Hematopoietic multipotent progenitor cell treated with erythropoietin and hydrocortisone succinate and interleukin-3 and kit ligand, for 15 days (in vitro differentiated cells): ENCODE measurements at places on chromosomes 7 and 10.

DNA sequence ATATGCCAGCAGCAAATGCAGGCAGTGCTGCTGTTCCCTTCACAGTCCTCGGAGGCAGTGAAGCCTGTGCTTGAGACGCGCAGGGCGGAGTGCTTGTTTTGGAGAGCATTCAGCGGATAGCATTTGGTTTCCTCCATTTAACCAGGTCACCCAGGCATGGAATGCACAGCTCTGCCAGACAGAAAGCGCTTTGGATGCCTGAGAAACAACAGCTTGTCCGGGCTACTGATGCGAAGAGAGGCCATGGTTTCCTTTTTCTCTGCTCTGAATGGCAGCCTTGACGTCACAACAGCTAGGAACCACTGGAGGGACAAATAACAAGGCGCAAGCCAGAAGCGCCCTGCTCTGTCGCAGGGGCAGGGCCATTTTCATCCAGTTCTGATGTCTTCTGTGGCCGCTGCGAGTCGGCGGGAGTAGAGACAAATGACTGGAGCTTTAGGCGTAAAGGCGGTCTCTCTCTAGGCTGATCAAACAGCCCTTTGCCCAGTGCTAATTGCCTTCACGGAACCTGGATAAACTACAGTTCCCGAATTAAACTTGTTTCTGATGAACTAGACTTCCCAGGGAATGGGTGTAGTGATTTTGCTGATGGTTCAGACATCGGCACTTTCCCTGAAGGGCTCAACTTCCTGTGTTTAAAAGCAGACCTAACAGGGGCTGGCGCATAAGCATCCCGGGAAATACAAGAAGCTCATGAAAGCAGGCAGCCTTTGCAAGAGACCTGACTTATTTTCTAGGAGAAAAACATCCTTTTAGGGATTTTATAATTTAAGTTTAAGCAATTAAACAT is 187.6 kb upstream of the KLF14 start:
- no peak for DNase-seq

- DNase-seq = no peak
These were observed 128.7 kb downstream of the DYNC1I1 start for GRCh38 chr7:95901006-95901405.

- DNase-seq = no peak
These were observed 688.1 kb downstream of the LRMDA start for GRCh38 chr10:76119515-76119914.

DNA sequence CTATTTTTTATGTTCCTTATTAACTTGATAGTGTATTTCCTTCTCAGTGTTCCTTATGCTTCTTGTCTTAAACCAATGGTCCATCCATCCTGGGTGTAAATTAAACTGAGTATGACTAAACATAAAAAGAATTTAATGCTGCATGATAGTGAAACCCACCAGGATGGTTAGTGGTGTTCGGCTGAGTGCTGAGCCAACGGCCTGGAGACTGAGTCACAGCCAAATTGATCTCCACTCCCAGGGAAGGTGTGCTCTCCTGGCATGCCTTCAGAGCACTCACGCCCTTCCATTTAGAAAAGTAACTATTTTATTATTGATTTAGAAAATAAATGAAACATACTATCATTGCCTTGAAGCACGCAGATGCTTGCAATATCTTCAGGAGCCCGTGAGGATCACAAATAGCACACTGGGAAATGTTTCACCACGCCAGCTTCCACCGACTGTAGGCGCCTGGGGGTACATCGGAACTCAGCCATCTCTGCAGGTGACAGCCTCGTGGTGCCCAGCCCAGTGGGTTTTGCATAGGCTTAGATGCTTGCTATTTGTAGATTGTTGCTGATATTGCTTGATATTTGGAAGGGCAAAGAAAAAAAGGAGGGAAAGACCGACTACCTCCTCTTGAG is 40.0 kb upstream of the LOXL4 start:
- DNase-seq = no peak

DNA sequence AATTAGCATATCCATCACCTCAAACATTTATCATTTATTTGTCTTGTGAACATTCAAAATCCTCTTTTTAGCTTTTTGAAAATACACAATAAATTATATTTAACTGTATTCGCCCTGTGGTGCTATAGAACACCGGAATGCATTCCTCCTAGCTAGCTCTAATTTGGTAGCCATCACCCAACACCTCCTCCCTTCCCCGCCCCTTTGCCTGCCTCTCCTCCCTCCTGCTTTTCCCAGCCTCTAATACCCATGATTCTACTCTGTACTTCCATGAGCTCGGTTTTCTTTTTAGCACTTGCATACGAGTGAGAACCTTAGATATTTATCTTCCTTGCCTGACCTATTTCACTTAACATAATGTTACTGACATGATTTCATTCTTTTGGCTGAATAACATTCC is 80.1 kb downstream of the ANKRD26 start:
- DNase-seq = no peak

GRCh38 chr10:69976795-69977546 is 75.7 kb upstream of the MACROH2A2 start:
- DNase-seq = no peak

GRCh38 chr10:63491588-63492316 is 26.0 kb upstream of the JMJD1C start:
- no peak for DNase-seq

- DNase-seq = no peak
These were observed 110.8 kb downstream of the PIP4K2A start for GRCh38 chr10:22603581-22603980.

DNA sequence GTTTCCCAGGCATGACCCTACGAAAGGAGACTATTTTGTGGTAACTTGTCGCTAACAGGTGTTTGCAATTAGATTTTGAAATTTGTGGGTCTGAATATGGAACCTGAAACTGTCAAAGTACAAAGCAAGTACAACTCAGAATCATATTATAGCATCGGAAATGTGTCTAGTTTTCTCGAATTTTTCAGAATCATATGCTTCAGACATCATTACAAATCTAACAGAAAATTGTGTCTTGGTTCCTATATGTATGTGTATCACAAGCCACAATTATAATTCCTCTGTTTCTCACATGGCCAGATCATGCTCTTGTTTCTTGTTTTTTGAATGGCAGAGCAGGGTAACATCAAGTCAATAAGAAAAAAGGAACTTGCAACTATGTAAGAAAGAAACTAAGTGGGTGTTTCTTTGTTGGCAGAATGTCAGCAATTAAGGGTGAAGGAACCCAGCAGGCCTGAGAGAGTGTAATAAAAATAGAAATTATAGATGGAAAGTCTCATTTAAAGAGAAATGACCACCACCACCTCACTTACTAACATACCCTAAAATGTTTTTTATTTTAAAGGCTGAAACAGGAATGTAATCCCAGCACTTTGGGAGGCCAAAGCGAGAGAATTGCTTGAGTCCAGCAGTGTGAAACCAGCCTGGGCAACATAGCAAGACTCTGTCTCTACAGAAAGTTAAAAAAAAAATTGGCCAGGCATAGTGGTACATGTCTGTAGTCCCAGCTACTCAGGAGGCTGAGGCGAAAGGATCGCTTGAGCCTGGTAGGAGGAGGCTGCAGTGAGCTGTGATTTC is 51.3 kb downstream of the PRTFDC1 start:
- DNase-seq = no peak

DNA sequence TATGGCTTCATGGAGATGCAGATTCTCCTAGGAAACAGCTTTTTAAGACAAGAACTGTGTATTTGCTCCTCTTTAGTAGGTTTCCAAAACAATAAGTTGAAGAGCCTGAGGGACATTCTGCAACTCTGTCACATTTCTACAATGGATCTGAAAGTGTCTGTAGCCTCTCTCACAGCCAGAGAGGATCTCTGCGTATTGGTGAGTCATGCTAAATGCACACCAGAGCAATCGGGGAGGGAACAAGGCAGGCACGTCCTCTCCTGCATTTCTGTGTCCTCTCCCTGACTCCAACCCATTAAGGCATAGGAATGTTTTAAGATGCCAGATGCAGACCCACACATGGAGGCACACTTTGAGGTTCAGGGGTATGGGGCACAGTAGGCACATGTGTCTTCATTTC is 1126.4 kb upstream of the GHITM start:
- DNase-seq = no peak

DNA sequence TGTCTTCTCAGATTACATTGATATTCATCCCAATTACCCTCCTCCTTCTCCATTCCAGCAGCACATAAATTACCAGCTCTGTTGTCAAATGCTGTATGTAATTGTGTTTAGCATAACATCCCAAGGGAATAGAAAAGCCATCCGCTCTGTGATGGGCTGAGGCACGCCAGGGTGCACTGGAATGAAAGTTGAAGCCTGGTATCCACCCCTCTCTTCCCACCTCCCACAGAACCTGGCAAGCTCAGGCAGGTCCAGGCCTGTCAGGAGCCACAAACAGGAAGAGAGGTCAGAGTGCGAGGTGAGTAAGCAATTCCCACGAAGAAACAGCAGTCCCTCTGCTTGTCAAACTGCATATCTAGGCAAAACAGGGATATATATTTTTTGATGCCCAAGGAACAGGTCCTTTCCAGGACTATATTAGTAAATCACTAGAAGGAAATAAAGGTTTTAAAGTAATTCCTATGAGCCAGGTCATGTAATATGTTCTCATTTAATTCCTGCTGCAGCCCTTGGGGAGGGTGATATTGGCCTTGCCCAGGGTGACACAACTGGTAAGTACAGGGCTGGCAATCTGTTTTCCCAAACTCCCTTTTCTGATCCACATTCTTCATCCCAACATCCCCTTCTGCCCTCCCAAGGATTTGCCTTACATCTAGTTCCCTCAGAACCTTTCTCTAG is 155.6 kb upstream of the GHITM start:
- DNase-seq = no peak

DNA sequence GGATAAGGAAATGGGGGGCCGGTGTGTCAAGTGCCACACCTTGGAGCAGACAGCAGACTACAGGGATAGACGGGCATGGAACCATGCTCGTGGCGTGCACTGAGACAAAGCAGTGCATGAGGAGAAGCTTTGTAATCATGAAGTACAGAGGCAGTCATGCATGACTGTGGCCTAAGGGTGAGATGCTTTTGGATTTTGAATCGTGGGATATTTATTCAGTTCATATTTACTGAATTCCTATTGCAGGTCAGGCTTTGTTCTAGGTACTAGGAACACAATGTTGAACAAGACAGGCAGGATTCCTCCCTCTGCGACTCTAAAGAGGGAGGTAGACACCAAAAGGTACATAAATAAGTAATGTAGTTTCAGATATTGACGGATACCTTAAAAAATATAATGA is 597.6 kb downstream of the PARD3 start:
- DNase-seq = no peak

DNA sequence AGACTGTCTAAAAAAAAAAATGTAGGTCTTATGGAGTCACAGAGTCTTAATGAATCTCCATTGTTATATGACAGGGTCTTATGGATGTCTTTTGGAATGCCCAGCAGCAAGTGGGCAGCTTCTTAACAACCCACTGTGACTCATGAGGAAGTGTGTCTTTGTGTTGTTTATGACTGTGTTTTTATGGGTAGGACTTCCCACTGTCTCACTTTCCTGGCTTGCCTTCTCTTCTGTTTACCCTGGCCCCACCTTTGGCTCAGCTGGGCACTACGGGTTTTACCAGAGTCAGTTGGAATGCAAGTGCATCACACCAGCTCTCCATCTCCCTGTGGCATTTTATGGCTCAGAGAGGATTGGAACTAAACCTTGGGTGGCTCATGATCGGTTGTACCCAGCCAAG is 580.5 kb downstream of the AUTS2 start:
- DNase-seq = no peak

GRCh38 chr7:120837599-120837998 is 20.3 kb downstream of the TSPAN12 start:
- DNase-seq = no peak

GRCh38 chr10:44008270-44008916 is 359.7 kb upstream of the ZNF32 start:
- no peak for DNase-seq
